ENCODE measurements at places on chromosomes 11 and 22.

GRCh38 chr11:35146711-35147110, 7.7 kb downstream of the CD44 start:
- DNase-seq: no peak

DNA sequence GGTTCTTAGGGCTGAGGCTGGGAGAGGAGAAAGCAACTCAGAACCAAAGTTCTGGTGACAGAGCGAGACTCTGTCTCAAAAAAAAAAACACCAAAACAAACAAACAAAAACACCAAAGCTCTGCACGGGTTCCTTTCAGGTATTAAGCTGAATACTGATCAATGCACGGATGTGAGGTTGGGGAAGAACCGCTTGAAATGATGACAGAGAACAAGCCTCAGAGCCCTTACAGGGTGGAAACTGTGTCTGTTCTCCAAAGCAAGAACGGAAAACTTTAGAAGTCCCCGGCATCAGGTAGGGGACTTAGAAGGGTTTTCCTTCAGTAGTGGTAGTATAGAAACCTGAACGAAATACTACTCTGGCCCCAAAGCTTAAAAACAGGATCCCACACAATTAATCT, 260.0 kb downstream of the TBC1D22A start:
- DNase-seq: no peak

DNA sequence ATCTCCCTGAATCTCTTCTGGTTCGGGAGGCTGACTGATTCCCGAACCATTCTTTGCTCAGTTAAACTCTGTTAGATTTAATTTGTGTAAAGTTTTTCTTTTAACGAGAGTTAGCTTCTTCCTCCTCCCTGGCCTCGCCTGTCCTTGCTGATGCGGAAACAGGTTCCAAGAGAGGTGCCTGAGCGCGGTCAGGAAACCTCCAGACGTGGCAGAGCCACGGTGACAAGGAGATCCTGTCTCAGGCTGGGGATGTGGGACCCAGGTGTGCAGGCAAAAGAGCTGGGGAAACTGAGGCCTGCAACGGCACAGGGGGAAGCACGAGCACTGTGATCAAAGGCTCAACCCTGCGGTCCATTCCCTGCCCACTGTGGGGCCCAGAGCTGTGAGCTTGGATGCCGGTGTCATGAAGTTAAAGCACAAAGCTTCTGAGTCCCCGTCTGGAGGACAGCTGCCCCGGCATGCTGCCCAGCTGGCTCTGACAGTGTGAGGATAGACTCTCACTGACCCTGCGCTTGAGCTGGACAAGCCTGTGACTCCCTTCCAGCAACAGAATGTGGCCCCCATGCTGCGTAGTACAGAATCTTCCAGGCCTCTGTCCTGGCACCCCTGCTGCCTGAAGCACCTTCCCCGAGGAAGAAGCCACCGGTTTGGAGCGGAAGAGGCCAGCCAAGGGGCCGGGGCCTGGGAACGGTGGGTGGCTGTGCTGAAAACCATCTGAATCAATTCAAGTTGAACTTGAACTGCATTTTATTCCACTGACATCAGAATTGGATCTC, 960.6 kb downstream of the BRD1 start:
- DNase-seq: no peak

GRCh38 chr11:12273618-12273995, 103.8 kb upstream of the PARVA start:
- DNase-seq: no peak

GRCh38 chr11:72241291-72241781, 2.6 kb downstream of the PHOX2A start:
- DNase-seq: no peak

DNA sequence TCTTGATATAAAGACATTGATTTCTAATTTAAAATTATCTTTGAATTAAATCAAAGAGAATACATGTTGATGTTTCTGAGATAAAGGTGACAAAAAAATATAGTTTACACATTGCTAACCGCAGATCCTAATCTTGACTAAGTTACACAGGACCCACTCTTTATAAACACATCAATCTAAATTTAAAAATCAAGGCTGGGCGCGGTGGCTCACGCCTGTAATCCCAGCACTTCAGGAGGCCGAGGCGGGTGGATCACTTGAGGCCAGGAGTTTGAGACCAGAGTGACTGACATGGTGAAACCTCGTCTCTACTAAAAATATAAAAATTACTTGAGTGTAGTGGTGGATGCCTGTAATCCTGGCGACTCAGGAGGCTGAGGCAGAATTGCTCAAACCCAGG, 1.9 kb downstream of the ARFGAP3 start:
- DNase-seq: no peak

DNA sequence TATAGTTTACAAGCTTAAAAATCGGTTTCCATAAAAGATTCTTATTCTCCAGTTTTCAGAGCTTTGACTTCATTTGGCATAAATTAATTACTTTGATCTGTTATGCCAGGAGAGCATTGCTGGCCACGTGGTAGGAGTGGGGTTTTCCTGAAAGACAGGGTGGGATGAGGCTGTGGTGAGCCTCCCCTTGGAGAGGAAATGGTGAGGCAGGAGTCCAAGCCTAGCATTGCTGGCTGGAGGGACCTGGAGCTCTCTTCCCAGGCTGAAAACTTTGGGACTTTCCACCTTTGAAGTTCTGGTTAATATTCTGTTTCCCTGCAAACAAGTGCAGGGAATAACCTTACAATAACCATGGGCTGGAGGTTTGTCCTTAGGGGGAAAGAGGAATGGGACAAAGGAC, 21.1 kb upstream of the CSF2RB start:
- DNase-seq: no peak

- DNase-seq: no peak
Observed at GRCh38 chr11:3139086-3139440, 26.0 kb downstream of the OSBPL5 start.

DNA sequence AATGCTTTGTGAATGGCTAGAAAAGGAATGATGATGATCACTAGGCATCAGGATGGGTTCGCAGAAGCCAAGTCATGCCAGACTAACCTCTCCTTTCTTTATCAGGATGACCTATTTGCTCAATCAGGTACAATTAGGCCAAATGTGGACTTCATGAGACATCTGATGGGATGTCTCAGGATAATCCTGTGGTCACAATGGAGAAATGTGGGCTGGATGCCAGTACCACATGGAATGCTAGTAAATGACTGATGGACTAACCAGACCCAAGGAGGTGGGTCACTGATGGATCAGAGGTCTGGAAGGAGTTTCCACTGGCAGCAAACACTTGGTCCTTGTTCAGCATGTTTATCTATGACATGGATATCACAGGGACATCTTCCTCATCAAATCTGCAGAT, 94.8 kb upstream of the PHOX2A start:
- DNase-seq: no peak

DNA sequence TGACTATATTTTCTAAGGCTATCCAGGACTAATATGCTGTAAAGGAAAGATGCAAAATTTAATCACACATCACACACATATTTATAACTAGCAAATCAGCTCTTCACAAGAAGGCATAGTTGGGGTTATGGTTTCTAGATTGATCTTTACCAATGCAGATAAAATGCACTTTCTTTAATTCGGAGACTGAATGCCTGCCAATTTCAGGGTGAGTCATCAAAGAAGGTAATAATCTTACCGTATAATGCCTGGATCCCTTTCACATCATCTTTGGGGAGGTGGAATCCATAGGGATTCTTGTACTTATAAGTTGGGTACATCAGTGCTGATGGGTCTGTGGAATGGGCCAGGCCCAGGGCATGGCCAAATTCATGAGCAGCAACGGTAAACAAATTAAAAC, 16.4 kb downstream of the MMP20 start:
- DNase-seq: no peak

DNA sequence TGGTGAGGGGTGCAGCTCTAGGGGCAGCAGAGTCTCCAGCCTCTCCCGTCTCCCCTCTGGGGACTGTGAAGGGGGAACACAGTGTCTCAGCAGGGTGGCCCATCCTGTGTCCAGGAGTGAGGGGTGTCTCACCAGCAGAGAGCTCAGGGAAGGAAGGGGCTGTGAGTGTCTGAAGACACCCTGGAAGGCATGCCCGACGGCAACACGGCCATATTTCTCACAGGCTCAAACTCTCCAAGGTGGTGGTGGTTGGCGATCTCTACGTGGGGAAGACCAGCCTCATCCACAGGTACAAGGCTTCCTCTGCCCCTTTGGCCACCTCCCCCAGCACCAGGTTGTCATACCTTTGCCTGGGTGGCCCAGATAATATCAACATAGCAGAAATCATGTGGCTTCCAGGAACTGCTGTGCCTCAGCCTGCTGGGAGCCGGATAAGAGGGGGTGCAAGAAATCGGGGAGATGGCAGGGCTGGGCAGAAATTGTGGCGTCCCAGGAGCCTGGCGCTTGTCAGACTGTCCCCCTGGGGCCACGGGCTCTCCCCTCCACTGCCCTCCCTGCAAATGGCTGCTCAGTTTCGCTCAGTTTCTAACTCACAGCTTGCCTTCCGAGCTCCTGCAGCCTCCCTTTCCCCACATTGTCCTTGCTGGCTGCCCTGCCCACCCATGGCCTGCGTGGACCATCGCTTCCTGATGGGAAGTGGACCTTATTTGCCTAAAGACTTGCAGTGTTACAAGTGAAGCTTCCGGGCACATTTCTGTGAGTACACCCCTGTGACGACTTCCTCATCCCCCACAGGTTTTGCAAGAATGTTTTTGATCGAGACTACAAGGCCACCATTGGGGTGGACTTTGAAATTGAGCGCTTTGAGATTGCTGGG, 7.2 kb downstream of the RAB36 start:
- no peak for DNase-seq

GRCh38 chr11:116579031-116579653, 193.6 kb downstream of the BUD13 start:
- DNase-seq: no peak

GRCh38 chr22:29539105-29539504, 14.5 kb downstream of the THOC5 start:
- no peak for DNase-seq

DNA sequence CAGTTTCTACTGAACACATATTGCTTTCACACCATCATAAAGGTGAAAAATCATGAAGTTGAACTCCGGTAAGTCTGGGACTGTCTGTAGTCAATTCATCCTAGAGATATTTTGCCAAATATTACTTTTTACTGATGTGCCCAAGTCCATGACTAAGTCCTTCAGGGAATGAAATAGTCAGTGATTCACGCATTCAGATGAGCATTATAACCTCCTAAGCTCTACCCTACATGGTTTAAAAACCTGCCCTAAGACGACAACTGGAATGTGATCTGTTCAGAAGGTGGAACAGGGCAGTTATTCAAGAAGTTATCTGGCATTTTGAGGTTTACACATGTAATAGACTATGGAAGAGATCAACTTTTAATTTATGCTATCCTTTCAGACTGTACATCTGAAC, 125.6 kb downstream of the TRPC6 start:
- no peak for DNase-seq

DNA sequence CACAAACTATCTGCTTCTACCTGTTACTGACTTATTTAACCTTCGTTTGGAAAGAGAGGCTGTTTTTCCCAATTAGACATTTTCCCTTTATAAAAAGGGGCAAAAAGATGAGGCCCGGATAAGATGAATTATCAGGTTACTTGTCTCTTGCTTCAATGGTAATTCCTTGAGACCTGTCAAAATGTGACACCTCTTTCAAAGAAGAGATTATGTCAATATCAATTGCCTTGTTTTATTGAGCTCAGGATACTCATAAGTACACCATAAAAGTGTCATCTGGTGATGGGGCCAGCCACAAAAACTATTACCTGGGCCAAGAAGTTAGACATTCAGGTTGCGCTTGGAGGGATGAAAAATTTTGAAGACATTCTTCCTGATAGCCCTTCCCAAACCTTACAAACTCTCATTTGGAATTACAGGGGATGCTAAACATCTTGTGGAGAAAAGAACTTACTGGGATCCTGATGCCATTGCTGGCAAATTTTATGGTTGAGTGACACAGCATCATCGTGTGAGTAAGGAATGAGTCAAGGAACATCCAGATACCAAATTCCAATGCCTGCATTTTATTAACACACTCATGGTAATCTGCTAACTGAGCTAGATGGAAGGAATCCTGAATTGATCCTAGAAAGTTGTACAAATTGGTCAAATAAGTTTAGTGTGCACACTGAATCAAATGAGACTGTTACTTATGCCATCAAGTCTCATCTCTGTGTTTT, 1071.2 kb downstream of the LRRC4C start:
- no peak for DNase-seq

- DNase-seq: no peak
Observed at GRCh38 chr11:45724153-45724552, 58.7 kb upstream of the CHST1 start.

DNA sequence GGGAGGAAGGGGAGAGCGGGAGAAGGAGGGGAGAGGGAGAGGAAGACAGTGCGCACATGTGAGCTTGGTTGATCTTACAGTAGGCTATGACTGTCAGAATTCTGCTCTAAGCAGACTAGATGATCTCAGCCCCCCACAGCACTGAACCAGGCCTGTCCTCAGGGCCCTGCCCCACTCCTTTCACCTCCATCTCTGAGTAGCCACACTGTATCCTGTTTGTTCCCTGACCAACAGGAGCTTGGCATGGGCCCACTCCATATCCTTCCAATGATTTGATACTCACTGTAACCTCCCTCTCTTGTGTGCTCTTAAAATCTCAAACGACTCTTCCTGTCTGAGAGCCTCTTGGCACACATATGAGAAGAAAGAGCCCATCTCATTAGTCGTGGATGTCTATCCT, 86.1 kb upstream of the PARVA start:
- no peak for DNase-seq

DNA sequence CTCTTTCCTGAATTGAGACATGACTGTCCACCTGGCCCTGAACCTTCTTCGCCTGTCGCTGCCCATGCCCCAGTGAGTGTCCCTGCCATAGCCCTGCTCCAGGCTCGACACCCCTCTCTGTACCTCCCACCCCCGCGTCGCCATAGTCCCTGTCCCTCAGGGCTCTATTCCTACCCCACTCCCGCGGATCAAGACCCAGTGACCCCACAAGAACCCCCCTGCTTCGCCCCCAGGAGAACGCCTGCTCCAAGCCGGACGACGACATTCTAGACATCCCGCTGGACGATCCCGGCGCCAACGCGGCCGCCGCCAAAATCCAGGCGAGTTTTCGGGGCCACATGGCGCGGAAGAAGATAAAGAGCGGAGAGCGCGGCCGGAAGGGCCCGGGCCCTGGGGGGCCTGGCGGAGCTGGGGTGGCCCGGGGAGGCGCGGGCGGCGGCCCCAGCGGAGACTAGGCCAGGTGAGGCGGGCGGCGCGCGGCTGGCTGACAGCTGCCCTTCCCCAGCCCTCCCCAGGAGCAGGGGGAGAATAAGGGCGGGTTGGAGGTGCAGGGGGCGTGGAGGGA, 5.6 kb downstream of the NRGN start:
- no peak for DNase-seq

GRCh38 chr22:39117585-39118191, 20.6 kb downstream of the APOBEC3H start:
- peak; percentile 54 for DNase-seq

DNA sequence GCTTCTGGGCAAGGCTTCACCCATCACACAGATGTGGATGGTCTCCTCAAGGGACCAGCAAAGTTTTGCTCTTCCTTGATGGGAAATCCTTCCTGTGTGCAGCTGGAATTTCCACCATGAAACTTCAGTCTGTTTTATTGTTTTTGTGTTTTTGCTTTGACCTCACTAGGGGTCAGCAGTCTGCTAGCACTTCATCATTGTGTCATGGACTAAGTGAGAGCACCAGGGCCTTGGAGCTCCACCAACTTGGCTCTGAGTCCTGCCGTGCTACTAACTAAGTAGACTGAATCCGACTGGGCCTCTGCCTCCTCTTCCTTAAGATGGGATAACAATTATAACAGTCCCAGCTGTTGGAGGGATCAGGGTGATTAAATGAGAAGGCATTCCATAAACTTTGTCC, 305.8 kb upstream of the NCAM1 start:
- DNase-seq: no peak

- no peak for DNase-seq
Observed at GRCh38 chr22:37295213-37295886, 13.0 kb downstream of the CYTH4 start.

- DNase-seq: no peak
Observed at GRCh38 chr11:126419801-126420697, 64.6 kb downstream of the ST3GAL4 start.

All from stimulated activated CD8-positive, alpha-beta memory T cell treated with anti-CD3 and anti-CD28 coated beads, Interleukin-2, amount 100 ng/mL, for 1 hour (primary cell).